ENCODE measurements at places on chromosomes 6 and 20.

GRCh38 chr6:44223319-44224028 is at the start of gene SLC29A1:
TSS of gene SLC29A1 (plus strand) at chr6:44223595. CDS start at chr6:44227314, 3,719 bp downstream.
- DNase-seq: peak; percentile 92

DNA sequence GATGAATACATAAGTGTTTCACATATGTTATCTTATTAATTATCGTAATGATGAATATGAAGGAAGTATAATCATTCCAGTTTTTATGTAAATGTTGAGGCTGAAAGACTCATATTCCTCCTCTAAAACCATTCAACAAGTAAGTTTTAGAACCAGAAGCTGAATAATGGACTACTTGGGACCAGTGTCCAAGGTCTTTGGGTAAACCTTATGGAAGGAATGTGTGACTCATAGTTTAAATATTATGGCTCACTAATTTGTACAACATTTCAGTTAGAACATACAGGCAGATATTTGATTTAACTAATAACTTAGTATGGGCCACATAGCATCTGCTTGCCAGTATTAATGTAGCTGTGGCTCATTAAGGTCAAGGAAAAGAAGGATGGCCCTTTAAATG is 209.6 kb downstream of the TFAP2B start:
- no peak for DNase-seq

- DNase-seq: no peak
Observed at GRCh38 chr20:58088625-58089024, 139.8 kb downstream of the ANKRD60 start.

DNA sequence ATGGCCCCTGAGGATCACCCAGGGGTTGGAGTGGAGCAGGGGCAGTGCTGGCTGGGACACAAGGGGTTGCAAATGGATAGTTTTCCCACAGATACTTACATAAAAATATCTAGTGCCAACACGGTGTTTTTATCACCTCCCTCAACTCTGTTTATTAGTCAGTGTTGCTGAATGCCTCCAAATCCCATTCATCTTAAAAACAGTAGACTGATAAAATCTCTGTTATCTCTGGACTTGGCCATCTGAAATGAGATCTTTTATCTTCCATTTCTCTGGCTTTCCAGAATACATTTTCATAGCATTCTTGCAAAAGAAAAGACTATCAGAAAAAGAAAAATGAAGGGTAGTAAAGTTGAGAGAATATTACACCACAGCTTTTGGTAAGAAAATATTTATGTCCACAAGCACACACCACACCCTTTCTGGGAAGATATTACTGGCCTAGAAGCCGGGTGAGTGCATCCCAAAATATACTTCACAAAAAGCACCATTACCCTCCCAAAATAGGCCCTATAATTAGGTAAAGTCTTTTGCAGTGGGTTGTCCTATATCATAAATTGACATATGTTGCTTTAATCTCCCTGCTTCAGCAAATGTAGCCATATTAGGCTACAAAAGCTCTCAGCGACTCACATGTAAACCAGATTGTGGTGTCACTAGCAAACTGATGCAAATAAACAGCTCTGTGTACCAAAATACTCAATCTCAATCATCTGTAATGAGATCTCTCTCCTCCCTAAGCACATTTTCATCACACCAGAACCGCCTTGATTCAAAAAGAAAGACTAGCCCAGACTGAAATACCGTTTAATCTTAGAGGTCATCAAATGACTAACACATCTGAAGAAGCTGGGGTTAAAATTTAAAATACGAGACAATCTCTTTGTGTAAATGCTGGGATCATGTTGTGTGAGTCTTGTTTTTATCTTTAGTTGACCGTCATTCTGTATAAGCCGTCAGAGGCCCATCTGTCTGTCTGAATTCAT is 96.7 kb downstream of the FYN start:
- no peak for DNase-seq

DNA sequence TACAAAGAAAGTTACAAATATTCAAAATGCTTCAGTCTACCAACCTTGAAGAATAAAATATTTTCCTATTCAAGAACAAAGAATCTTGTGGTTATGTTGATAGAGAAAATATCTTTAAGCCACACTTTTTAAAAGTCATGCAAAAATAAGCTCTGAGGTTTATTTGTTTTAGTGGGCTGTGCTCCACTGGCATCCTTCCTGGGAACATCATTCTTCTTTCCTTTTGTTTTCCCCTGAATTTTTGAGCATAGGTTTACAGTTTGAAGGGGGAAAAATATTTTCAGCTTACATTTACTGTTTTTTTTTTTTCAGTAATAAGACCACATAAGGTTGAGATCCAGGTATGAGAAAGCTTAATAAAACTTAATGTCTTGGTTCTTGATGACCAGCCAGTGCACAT is 72.0 kb upstream of the BACH2 start:
- DNase-seq: no peak

DNA sequence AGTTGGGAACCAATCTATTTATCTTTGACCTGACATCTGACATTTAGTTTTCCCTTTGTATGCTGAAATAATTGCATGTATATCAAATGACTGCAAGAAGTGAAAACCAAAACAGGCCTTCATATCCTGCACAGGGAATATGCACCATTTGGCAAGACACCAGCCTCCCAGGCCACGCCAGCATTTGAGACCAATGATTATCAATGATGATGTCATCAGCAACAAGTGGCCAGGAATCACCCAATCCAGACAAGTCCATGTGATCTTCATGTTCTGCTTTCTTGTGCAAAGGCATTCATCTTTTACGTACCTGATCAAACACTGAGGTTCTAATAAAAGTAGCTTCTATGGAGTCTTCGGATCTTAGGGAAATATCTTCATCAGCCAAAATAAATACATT is 107.4 kb upstream of the TENT5A start:
- DNase-seq: no peak

- peak; percentile 13 for DNase-seq
Observed at GRCh38 chr20:58711266-58712051, 18.9 kb downstream of the NPEPL1 start.

GRCh38 chr20:33812152-33812849 is 1.2 kb downstream of the CHMP4B start:
- DNase-seq: peak; percentile 68

GRCh38 chr6:144471986-144472385 is 186.9 kb downstream of the UTRN start:
- DNase-seq: no peak

DNA sequence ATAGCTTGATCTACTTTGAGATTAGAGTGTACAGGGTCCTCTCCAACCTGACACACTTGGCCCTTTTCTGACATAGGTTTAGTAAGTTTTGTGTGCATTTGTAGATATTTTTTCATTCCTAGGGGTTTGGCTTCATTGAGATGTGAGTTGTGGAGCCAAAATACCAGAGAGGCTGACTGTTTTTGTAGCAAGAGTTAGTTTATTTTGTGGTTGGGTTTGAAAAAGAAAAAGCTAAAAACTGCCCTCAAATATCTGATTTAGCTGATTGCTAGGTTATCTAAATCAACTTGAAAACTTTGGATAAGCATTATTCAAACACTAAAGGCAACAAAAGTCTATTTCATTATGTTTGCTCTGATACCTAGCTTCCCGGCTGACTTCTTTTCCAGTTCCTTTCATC is 164.7 kb upstream of the CENPW start:
- DNase-seq: no peak

GRCh38 chr6:128241216-128241615 is 279.2 kb downstream of the PTPRK start:
- DNase-seq: no peak

DNA sequence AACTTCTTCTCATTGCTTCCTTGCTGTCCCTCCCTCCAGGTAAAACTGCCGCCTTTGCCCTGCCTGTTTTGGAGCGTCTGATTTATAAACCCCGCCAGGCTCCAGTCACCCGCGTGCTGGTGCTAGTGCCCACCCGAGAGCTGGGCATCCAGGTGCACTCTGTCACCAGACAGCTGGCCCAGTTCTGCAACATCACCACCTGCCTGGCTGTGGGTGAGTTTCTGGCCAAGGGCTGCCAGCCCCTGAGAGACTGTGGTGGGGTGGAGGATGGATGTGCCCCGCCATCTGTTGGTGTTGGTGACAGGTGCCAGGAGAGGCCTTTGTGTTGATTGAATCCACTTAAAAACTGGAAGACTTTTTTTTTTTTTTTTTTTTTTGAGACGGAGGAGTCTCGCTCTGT is 9.5 kb downstream of the DDX27 start:
- DNase-seq: no peak

- no peak for DNase-seq
Observed at GRCh38 chr6:5827056-5827904, 179.4 kb downstream of the NRN1 start.

DNA sequence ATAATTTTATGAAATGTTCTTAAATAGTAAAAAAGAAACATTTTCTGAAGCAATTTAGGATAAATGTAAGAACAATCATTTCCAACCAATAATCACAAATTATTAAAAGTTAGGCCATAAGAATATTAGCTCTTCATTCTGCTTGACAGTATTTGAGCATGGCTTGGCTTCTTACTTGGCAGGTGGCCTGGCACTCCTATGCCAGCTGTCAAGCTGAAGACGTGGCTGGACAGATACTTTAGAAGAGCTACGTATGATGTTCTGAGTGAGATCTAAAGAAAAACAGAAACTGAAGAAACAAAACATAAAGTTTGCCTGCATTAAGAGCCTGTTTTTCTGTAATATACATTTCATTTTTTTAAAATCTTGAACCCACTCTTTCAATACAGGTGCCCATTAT is 438.9 kb downstream of the GRIK2 start:
- DNase-seq: no peak

DNA sequence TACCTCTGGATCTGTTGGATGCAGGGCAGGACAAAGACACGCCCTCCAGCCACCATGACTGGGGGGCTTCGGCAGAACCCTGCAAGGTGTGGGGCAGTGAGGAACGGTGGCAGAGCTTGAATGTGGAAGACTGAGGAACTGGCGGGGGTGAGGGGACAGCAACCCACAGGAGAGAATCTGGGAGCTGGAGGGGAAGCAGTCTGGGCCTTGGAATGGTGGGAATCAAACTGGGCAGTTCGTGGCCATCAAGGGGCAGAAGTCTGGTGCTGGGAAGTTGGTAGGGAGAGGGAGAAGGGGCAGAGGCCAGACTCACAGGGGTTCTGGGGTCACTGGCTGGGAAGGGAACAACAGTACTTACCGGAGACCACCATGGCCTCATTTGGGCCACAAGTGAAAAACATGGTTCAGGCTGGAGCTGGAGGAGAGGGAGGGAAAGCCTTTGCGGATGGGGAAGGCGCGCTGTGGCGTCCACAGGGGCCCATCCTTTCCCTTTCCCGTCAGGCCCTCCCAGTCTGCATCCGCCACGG is 635 bp downstream of the FLOT1 start:
- no peak for DNase-seq

GRCh38 chr6:44397424-44398164 is 10.1 kb downstream of the CDC5L start:
- DNase-seq: no peak

DNA sequence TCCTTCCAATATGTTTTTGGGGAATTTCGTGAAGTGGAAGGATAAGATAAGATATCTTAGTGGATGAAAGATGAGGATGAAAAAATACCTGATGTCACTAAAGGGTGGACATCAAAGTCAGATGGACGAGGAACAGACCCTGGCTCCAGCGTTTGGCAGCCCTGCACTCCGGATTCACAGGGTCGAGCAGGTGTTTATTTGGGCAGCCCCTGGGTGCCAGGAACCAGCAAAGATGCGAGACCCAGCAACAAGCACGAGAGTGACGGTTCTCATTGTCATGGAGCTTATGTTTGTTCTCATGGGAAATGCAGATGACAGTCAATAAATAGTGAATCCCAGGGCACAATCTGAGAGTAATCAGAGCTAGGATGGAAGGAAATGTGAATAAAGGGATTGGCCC is 131.1 kb downstream of the PHACTR3 start:
- DNase-seq: no peak

DNA sequence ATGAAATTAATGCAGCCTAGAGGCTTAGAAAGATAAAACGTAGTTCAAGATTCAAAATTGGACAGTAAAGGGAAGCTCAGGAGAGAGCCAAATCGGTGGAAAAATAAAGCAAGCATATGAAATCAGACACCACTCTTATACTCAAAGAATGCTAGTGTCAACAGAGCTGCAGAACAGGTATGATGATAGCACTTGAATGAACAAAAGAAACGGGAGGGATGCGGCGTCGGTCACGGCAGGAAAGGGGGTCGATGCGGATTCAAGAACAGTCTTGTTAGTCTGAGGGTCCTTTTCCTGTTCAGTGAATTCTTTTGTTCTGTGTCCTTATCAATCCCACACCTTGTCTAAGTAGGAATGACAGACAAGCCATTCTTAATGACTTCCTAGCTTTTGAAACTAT is 114.4 kb downstream of the FOXC1 start:
- no peak for DNase-seq

DNA sequence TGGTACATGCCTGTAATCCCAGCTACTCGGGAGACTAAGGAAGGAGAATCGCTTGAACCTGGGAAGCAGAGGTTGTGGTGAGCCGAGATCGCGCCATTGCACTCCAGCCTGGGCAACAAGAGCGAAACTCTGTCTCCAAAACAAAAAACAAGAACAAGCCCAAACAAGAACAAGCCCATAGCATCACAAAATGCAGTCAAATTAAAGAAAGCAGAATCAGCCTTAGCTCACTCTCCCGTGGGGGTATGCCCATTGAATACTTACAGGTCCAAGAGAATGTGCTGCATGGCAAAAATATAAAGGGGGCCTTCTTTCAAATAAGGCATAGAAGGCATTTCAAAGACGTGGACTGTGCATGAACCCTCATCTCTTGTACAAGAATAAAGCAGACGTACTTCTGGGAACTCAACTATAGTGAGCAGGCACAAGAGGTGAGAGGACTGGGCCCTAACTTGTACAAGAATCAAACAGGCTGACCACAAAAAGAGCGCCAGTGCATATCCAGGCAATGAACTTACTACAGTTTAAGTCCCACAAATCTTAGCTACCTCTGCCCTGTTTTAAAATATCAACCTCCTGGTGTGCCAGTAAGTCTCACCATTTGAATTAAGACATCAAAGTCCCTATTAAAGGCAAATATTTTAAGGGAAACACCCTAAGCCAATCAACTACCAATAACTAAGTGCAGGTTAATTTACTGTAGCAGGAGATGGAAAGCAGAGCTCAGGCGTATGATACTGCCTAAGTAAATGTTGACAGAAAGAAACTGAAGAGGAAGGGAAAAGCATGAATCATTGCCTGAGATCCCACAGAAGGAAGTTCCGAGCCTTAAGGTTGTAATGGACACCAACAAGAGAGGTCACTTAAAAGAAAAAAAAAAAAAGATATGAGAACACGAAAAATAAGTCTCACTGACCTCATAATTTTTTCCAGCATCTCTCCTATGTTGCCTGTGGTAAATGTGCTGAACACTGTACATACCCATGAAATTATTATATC is 37.4 kb downstream of the TOMM6 start:
- DNase-seq: no peak

DNA sequence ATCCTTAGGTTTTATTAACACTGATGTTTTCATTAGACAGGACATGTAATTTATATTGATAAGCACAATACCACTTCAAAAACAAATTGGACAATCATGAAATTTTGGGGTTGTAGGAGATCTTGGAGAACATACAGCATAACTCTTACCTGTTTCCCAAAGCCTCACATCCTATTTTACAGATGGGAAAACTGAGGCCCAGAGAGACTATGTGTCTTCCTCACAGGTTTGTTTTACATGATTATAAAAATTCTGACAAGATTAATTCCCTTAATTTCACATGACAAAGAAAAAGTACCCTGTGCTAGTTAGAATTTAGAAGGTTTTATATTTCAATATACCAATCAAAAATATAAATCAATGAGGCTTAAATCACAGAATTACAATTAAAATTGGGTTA is 145.5 kb downstream of the GMDS start:
- no peak for DNase-seq

GRCh38 chr6:114439411-114439810 is 96.6 kb upstream of the HS3ST5 start:
- no peak for DNase-seq

Data from activated T-cell treated with anti-CD3 and anti-CD28 coated beads, Interleukin-2, amount 50 U/mL, for 48 hours (primary cell).